ENCODE measurements at places on chromosomes 5 and 9. TPM values are rescaled to one million over a fixed set of nuclear protein-coding genes. Genes with fewer than 3 reads are reported as not detected.

Gene BTNL3
- total RNA-seq = 15.7 TPM

Gene PCDHB12
- total RNA-seq = 0.40 TPM

- H3K36me3 ChIP-seq = no peaks in the 10 kb centered on the region
- no peak overlapping the region for H3K4me3 ChIP-seq
- no peak for DNase-seq
Measured at GRCh38 chr5:83639911-83640310, 80.7 kb downstream of the HAPLN1 start.

DNA sequence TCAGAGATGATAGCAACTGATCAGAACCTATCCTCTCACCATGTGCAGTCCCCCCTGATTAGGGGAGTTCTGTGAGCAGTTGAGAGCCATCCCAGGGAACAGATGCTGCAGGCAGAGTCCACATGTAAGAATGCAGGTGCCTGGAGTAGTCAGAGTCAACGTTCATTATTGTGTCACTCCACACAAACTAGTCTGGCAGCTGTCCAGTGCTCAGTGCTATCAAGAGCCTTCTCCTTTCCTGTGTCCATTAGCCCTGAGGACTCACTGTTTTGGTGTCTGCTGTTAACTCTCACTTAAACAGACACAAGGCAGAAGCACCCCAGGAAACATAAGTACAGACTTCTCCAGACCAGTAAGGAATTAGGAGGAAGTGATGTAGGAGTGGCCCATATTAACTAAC is 2.5 kb downstream of the SH3TC2 start:
- H3K4me3 ChIP-seq = no peak overlapping the region
- H3K4me1 ChIP-seq = peaks cover 22% of the 10 kb centered on the region

DNA sequence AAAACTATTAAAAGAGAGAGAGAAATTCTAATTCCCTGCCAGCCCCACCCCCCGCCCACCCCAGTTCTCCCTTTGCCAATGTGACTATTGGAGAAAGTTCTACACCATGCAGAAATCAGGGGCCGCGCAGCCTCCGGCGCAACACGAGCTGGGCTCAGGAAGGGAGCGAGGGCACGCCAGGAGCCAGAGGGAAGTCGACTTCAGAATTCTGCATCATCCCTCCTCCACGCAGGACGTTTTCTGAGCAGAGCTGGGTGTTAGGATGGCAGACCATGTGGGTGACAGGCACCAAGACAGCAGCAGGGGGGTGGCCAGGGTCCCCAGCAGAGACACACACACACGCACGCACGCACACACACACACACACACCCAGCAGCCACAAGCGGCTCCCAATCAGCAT is 72.6 kb downstream of the PTCH1 start:
- DNase-seq = no peak
- no peaks in the 10 kb centered on the region for H3K27me3 ChIP-seq
- no peak overlapping the region for H3K27ac ChIP-seq
- H3K36me3 ChIP-seq = no peaks in the 10 kb centered on the region
- H3K4me3 ChIP-seq = no peak overlapping the region
- H3K4me1 ChIP-seq = no peaks in the 10 kb centered on the region

GRCh38 chr5:61582887-61583286 is 250.8 kb downstream of the ZSWIM6 start:
- H3K27me3 ChIP-seq = no peaks in the 10 kb centered on the region
- H3K27ac ChIP-seq = no peak overlapping the region
- no peak for DNase-seq
- no peaks in the 10 kb centered on the region for H3K4me1 ChIP-seq

DNA sequence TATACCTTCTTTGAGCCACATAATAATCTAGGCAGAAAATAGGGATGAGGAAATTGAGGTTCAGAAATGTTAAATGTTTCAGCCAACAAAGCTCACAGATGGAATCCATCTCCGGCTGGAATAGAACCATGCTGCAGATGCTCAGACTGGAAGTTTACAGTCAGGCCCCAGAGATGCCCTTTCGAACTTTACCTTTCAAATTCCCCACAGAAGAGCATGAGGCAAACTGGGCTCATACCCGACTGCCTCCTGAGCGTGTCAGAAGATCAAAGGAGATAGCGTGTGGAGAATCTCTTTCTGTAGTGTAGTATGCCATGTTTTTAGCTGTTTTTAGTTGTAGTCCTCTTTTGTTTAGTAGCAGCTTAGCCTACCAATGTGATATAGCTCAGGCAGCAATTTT is 72.0 kb upstream of the DAP start:
- H3K27ac ChIP-seq = no peak overlapping the region
- H3K27me3 ChIP-seq = no peaks in the 10 kb centered on the region
- H3K4me1 ChIP-seq = no peaks in the 10 kb centered on the region

Data from transverse colon (tissue), 4 donors.